Naive thymus-derived CD4-positive, alpha-beta T cell (primary cell): ENCODE measurements at places on chromosomes 3 and 15. TPM values are rescaled to one million over a fixed set of nuclear protein-coding genes. Genes with fewer than 3 reads are reported as not detected.

DNA sequence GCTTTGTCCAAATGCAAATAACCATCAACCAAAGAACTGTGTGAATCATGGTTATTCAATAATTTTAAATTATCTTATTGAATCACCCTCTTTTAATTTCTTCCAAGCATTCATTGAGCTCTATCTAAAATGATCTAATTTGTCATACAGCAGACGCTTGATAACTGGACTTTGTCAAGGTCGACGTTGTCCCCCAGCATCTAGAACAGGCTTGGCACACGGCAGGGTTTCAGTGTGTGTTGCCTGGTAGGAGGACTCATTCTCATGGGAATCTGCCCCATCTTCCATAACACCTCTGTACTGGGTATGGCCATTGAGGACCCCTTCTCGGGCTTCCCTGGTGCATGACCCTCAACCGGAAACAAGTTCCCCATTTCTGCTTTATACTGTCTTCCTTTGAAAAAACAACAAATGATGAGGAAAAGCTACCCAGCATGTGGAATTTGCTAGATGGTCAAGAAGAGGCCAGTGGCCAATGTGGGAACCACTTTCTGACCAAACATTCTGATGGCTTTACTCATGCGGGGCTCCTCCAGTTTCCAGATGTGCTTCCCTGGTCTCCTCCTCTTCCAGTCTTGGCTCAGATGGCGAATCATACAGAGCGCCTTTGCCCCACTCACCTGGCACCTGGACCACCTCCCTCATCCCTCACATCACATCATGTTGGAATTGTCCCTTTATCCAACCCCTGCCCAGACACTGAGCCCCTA, 41.7 kb upstream of the SEC22A start:
- no peaks in the 10 kb centered on the region for H3K4me1 ChIP-seq
- no peak overlapping the region for H3K4me3 ChIP-seq
- peaks cover 30% of the 10 kb centered on the region for H3K36me3 ChIP-seq

DNA sequence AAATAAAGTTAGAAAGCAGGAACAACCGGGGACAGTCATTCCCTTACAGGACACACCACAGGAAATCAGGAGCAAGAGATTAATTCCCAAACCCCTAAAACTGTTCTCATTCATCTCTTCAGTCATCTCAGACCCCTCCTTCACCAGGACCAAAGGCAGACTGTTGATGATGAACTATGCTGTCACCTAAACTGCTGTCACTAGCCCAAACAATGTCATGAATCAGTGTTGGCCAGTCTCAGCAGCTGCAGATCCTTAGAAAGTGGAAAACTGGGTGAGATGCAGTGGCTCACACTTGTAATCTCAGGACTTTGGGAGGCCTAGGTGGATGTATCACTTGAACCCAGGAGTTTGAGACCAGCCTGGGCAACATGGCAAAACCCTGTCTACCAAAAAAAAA, 909.6 kb downstream of the ROBO1 start:
- no peak for DNase-seq
- no peaks in the 10 kb centered on the region for H3K4me1 ChIP-seq
- H3K27ac ChIP-seq: no peak overlapping the region
- H3K36me3 ChIP-seq: no peaks in the 10 kb centered on the region
- H3K27me3 ChIP-seq: no peaks in the 10 kb centered on the region
- H3K4me3 ChIP-seq: no peak overlapping the region

DNA sequence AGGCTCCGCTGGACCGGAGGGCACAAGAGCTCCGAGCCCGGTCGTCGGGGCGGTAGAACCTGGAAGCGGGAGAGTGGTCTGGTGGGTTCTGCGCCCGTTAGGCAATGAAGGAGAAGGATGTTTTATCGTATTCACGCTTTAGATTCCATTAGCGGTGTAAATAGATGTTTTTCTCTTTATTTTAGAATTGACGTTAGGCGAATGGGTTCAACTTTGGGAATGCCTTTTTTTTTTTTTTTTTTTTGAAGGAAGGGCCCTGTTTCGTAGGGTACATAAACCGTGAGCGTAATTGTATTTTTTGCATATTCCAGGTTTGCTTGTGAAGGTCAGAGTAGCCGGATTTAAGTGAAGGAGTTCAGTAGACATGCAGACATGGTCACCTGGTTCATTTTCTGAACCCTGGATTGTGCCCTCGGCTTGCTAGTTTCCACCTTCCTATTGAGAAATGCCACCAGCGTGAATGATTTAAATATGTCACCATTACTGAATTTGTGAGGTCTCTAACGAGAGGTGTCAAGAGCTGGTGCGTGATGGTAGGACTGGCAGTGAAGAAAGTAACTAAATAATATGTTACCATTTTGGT, 808 bp downstream of the RBM6 start:
- peaks cover 4% of the 10 kb centered on the region for H3K36me3 ChIP-seq
- no peak for DNase-seq

- no peak overlapping the region for H3K27ac ChIP-seq
- no peaks in the 10 kb centered on the region for H3K4me1 ChIP-seq
- H3K4me3 ChIP-seq: no peak overlapping the region
- no peak for DNase-seq
These were observed 2.2 kb upstream of the THRB start for GRCh38 chr3:24496529-24497482.

DNA sequence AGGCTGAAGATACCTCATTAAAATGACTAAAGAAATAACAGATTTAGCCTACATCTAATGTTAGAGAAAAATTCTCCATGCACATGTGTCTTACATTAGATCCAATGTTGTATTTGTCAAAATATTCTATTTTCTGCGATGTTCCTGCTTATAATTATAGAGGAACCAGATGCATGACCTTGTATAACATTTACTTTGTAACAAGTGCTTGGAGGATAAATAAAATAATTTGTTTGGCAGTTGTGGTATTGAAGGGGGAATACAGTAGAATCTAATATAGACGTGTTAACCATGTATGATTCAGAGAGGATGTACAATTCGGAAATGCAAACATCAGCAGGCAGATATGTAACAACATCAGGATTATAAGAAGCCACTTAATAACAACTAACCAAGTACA, 922.2 kb downstream of the TUSC7 start:
- H3K36me3 ChIP-seq: no peaks in the 10 kb centered on the region
- DNase-seq: no peak
- no peak overlapping the region for H3K27ac ChIP-seq
- H3K4me3 ChIP-seq: no peak overlapping the region

GRCh38 chr3:134332344-134332743, 41.9 kb downstream of the AMOTL2 start:
- H3K36me3 ChIP-seq: no peaks in the 10 kb centered on the region
- no peaks in the 10 kb centered on the region for H3K27me3 ChIP-seq
- DNase-seq: no peak
- no peak overlapping the region for H3K4me3 ChIP-seq
- H3K27ac ChIP-seq: no peak overlapping the region

- peaks cover 14% of the 10 kb centered on the region for H3K4me1 ChIP-seq
- no peaks in the 10 kb centered on the region for H3K27me3 ChIP-seq
- H3K36me3 ChIP-seq: no peaks in the 10 kb centered on the region
- H3K27ac ChIP-seq: no peak overlapping the region
These were observed 108.2 kb downstream of the TBL1XR1 start for GRCh38 chr3:177089110-177089509.

GRCh38 chr3:119302697-119303551, 8.7 kb downstream of the ARHGAP31 start:
- H3K27me3 ChIP-seq: no peaks in the 10 kb centered on the region
- H3K4me1 ChIP-seq: no peaks in the 10 kb centered on the region
- no peak for DNase-seq
- no peaks in the 10 kb centered on the region for H3K36me3 ChIP-seq

GRCh38 chr3:8581806-8582445, 62.7 kb downstream of the SSUH2 start:
- H3K4me3 ChIP-seq: no peak overlapping the region
- no peak overlapping the region for H3K27ac ChIP-seq
- no peaks in the 10 kb centered on the region for H3K36me3 ChIP-seq
- no peaks in the 10 kb centered on the region for H3K4me1 ChIP-seq
- no peak for DNase-seq
- no peaks in the 10 kb centered on the region for H3K27me3 ChIP-seq

The ZBED2 gene
- total RNA-seq: 0.27 TPM

GRCh38 chr3:16496008-16496407, 17.5 kb downstream of the RFTN1 start:
- DNase-seq: no peak
- H3K27me3 ChIP-seq: no peaks in the 10 kb centered on the region
- H3K27ac ChIP-seq: no peak overlapping the region
- H3K4me1 ChIP-seq: peaks cover 41% of the 10 kb centered on the region
- no peak overlapping the region for H3K4me3 ChIP-seq
- H3K36me3 ChIP-seq: peaks cover 6% of the 10 kb centered on the region
